ENCODE measurements at places on chromosomes 2 and 18.

DNA sequence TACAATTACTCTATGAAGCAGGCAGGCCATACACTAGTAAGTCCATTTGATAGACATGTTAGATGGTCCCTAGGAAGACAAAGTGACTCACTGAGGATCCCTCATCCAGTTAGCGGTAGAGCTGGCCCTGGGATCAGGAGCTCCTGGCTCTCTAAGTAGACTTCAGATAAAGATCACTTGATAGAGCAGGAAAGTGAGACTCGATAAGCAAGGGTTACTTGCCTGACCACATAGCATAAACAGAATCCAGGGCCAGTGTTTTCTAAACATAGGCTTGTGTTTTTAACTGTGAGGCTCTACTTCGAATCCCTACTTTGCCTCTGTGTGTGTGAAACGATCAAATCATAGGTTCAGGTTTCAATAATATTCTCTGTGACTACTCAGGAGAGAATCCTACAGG, 355.2 kb upstream of the TRIB2 start:
- no peak for DNase-seq

DNA sequence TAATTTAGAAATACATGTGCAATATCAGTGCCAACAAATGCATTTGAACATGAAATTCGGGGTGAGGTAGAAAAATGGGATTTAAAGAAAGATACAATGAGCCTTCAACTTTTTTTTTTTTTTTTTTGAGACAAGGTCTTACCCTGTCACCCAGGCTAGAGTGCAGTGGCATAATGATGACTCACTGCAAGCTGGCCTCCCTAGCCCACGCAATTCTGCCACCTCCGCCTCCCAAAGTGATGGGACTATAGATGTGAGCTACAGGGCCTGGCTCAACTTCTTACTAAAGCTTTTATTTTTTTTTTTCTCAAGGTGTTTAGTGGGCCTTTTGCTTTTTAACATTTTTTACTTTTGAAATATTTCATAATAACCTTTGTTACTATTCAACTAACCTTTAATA, 365.6 kb downstream of the LRRTM4 start:
- no peak for DNase-seq

GRCh38 chr18:25326361-25326952, 25.5 kb downstream of the ZNF521 start:
- DNase-seq: no peak

GRCh38 chr18:902229-902628, 2.4 kb upstream of the ADCYAP1 start:
- no peak for DNase-seq

- DNase-seq: no peak
Observed at GRCh38 chr2:96870626-96871255, 861 bp upstream of the SEMA4C start.

Data from AG09319 (cell line).